ENCODE measurements at places on chromosomes 2 and 18.

DNA sequence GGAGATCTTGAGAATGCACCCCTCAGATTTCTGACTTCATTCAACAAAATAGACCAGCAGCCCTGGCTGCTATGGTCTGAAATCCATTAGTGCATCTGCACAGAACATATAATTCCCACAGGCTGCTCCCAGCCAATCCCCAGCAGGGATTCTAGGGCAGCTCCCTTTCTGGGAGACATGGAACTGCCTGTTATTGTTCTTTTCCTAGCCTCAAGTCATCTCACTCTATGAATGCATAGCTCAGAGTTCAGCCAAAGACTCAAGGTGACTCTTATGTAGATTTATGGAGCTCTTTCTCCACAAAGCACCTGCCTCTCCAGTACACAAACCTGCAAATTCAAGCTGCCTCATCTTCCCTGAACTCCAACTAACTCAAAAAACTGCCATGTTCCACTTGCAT is 241.9 kb downstream of the WDPCP start:
- no peak for DNase-seq

DNA sequence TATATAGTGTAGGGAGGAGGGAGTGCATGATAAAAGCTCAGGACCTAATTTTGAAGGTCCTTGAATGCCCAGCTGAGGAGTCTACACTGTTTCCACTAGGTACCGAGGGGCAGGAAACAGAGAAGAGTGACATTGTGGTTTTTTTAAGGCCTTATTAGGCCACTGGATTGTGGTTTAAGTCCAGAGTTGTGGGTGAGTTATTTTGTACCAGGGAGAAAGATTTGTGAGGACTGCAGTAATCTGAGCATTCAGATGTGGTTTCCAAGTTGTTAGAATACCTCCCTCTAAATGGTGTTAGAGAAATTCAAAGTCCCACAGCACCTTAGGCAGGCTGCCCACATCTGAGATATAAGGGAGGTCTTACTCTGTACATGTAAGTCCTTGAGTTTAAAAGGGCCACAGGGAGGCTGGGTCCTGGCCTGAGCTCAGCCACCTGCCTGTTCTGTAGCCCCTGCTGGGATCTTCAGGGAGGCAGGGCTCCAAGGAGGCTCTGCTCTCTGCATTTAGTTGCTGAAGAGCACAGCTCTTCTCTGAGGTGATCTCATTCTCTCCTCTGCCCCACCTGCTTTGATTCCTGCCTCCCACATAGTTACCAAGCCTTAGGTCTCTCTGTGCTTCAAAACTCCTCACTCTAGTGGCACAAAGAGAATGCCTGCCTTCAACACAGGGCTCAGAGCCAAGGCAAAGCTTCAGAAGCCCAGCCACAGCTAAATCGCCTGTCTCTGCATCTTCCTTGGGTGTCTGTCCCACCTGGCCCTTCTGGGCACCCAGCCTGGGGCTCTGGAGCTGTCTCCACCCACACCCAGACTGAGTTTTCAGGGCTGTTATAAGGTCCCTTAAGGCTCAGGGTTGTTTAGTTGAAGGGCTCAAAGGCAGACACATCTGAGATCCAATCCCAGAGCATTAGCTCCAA is 88.1 kb downstream of the VSNL1 start:
- DNase-seq, result no peak

- DNase-seq, result no peak
Observed at GRCh38 chr18:31506024-31506742, 8.2 kb downstream of the DSG2 start.

DNA sequence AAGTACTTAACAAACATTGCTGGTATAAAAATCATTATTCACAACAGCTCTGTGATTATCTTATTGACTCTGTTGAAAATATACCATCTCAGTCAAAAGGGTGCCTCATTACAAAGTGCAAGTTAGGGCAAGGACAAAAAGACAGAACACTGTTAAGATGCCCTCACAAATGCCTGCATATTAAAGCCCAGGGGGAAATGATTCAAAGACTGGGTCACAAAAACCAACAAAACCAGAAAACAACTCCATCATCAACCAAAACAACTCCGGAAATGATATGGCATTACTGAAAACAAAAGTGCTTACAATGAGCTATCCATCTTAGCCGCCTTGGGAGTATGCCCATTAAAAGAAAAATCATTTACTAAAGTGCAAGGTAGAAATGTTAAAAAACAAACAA is 9.9 kb downstream of the PLA2R1 start:
- no peak for DNase-seq

DNA sequence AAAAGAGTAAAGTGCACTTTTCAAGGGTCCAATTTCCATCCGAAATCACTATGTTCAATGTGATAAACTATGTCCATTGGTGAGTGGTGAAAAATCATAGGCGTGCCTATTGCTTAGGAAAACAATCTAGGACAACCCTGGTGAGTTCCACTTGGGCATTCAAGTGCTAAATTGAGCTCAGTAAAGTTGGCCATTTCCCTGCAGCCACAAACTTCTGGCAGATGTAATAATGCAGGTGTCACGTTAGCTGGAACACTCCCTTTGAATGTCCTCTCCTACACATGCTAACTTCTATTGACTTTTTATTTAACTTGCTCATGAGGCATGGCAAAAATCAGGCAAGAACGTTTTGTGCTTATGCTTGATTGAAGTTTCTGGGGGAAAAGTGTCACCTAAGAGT is 67.1 kb downstream of the CPS1 start:
- DNase-seq, result no peak
